Caudate nucleus (tissue), 63 donors: ENCODE measurements at places on chromosomes 13 and 19.

- no peak for DNase-seq
These were observed 77.8 kb downstream of the VWA8 start for GRCh38 chr13:41883147-41883546.

- DNase-seq, result no peak
These were observed 64.2 kb upstream of the GTF2F2 start for GRCh38 chr13:45055902-45056648.

GRCh38 chr13:91133941-91134802 lies 213.3 kb upstream of the MIR17HG start:
- DNase-seq, result no peak

- peak; percentile 6 for DNase-seq
These were observed 58.3 kb downstream of the KLF2 start for GRCh38 chr19:16382775-16383543.
